ENCODE measurements at places on chromosomes 2 and 18. TPM values are rescaled to one million over a fixed set of nuclear protein-coding genes. Genes with fewer than 3 reads are reported as not detected.
A peak's percentile ranks its signal among the peaks of the same experiment; 100 is the strongest.

- no peak for DNase-seq
- no peaks in the 10 kb centered on the region for H3K36me3 ChIP-seq
- H3K4me1 ChIP-seq: no peaks in the 10 kb centered on the region
Measured at GRCh38 chr2:104756118-104756517, 97.8 kb upstream of the POU3F3 start.

DNA sequence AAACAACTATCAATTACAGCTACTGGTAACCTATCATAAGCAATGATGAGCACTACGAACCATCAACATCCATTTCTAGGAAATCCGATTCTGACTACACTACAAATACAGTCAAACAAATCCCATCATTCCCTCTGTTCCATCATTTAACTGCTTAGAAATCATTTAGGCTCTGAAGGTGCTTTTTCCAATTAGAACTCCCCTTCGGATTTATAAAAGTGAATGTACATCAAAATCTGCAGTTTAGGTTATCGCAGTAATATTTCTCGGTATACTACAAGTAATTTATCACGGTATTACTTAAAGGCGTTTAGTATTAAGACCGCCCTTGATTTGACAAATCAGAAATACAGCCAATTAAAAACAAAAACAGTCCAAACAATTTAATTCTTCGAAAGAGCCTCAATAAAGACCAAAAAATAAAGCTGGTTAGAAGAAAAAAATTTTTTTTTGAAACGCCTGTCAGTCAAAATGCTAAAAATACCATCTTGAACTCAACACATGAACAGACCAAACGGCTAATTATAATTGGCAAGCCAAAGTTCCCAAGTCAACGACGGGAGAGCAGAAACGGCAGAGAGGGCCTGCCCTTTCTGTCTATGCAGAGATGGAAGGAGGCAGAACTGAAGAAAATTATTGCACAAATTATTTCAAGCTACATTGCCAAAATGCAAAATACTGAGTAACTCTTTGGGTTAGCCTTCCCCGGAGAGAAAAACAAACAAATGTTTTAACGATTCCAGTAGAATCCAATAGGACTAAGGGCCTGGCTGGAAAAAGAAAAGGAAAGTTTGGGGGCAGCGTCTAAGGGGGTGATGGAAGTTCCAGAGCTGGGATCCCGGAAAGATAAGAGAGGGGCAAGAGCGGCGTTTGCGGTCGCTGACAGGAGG, 1.2 kb downstream of the VPS54 start:
- DNase-seq: peak; percentile 38
- no peaks in the 10 kb centered on the region for H3K36me3 ChIP-seq
- H3K27ac ChIP-seq: peak overlapping the region; percentile 85
- no peaks in the 10 kb centered on the region for H3K4me1 ChIP-seq
- H3K4me3 ChIP-seq: peak overlapping the region; percentile 56
- H3K27me3 ChIP-seq: no peaks in the 10 kb centered on the region

DNA sequence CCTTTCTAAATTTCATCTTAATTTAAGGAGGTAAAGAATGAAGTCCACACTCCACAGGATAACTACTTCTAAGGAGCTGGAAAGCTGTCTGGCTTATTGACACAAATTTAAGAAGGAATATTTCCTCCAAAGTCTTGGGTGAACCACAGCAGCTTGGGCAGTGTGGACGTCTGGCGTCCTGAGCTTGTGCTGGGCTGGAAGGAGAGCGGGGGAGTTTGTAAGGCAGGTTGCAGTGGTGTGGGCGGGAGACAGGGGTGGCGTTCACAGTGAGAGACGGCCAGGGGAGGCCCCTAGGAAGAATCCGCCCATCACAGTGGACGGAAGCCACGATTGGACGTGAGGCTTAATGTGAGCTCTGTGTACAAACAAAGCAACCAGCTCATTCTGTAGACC, 25.7 kb downstream of the ADI1 start:
- DNase-seq: peak; percentile 38
- H3K4me1 ChIP-seq: no peaks in the 10 kb centered on the region
- H3K27me3 ChIP-seq: no peaks in the 10 kb centered on the region
- H3K36me3 ChIP-seq: peaks cover 7% of the 10 kb centered on the region
- H3K4me3 ChIP-seq: no peak overlapping the region

DNA sequence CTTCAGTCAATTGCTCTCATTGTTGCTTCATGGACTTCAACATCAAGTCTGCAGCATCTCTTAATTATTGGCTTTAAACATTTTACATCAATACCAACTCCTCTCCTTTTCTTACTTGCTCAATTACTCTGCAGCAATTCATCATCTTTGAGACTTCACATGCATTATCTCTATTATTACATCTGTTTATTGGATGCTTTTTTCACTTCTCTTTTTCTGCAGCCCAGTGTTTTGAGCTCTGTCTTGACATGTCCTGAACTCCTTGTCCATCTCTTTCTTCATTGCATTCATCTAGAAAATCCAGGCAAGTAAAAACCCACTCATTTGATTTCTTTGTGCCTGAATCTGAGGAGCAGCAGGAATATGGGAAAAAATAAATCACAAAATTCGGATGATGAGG, 647.9 kb downstream of the PLCL1 start:
- H3K27ac ChIP-seq: no peak overlapping the region
- no peaks in the 10 kb centered on the region for H3K36me3 ChIP-seq
- H3K27me3 ChIP-seq: no peaks in the 10 kb centered on the region
- no peak overlapping the region for H3K4me3 ChIP-seq
- H3K4me1 ChIP-seq: no peaks in the 10 kb centered on the region

GRCh38 chr2:86037141-86037794, 68.4 kb downstream of the POLR1A start:
- no peaks in the 10 kb centered on the region for H3K36me3 ChIP-seq
- no peaks in the 10 kb centered on the region for H3K27me3 ChIP-seq
- H3K4me1 ChIP-seq: peaks cover 6% of the 10 kb centered on the region
- H3K27ac ChIP-seq: peak overlapping the region; percentile 84

DNA sequence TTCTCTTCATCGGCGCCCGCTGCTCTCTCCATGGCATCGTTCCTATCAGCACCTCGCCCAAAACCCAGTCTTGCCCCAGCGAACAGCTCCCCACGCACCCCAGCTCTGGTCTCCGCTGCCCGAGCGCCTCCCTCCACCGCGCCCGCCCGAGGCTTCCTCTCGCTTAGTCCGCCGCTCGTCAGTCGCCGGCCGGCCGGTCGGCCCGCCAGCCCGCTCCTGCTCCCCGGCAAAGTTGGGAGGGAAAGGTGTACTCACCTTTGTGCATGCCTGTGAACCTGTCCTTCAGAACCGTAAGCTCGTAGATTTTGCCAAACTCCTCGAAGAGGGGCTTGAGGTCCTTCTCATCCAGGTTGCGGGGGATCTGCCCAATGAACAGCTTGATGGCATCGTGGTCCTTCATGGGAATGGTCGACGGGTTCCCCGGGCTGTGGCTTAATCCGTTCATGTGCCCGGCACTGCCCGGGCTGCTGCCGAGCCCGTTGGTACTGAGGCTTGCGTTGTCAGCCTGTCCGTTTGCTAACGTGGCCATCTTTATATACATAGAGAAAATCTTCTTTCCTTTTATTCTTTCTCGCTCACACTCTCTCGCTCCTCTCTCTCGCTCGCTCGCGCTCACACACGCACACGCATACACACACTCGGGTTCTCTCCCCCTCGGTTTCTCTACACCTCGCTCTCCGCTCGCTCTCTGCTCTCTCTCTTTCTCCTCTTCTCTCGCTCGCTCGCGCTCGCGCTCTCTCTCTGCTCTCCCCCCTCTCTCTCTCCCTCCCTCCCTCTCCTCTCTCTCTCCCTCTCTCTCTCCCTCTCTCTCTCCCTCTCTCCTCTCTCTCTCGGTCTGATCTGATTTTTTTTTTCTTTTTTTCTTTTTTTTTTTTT, at the start of gene CELF4:
TSS of gene CELF4 (minus strand) at position 698 of the 876 bp plus-strand sequence.
- H3K4me1 ChIP-seq: no peaks in the 10 kb centered on the region
- peak within 1 kb of the TSS; percentile 24 for H3K4me3 ChIP-seq
- no peak for DNase-seq
- H3K36me3 ChIP-seq: no peaks in the 10 kb centered on the region

GRCh38 chr2:70960833-70961647, 17.4 kb upstream of the ANKRD53 start:
- peaks cover 3% of the 10 kb centered on the region for H3K27me3 ChIP-seq
- no peaks in the 10 kb centered on the region for H3K36me3 ChIP-seq
- no peak overlapping the region for H3K27ac ChIP-seq
- DNase-seq: peak; percentile 13

The OSBPL6 gene
- total RNA-seq: 0.72 TPM

The FAM161A gene
- total RNA-seq: 2.5 TPM

The RGPD3 gene
- 0.11 TPM for total RNA-seq

The IL1R2 gene
- total RNA-seq: 152 TPM

All from colonic mucosa (tissue), 4 donors.